Aortic smooth muscle cell (primary cell): ENCODE measurements at places on chromosomes 2 and 18. TPM values are rescaled to one million over a fixed set of nuclear protein-coding genes. Genes with fewer than 3 reads are reported as not detected.

The FBLN7 gene
- 4.4 and 8.0 TPM in 2 replicates for total RNA-seq

The GAL3ST2 gene
- not detected in 2 replicates for total RNA-seq

The C2orf80 gene
- not detected in 2 replicates for total RNA-seq

The SP9 gene
- not detected in 2 replicates for total RNA-seq

The NMS gene
- total RNA-seq, result not detected in 2 replicates

The SLC30A3 gene
- total RNA-seq, result 0.19 TPM in 1 of 2 replicates, not detected in the other

The MARCHF4 gene
- total RNA-seq, result 2.1 and 4.5 TPM in 2 replicates

The UGT1A6 gene
- not detected in 2 replicates for total RNA-seq

The PPM1B gene
- 39.9 and 58.6 TPM in 2 replicates for total RNA-seq

The CHRNG gene
- not detected in 2 replicates for total RNA-seq

The DYSF gene
- total RNA-seq, result 4.4 and 5.5 TPM in 2 replicates

The CHST9 gene
- not detected in 2 replicates for total RNA-seq

The CYP27C1 gene
- total RNA-seq, result not detected in 2 replicates

The DPP10 gene
- not detected in 2 replicates for total RNA-seq

The ADD2 gene
- under 0.01 and 0.06 TPM in 2 replicates for total RNA-seq

The FRZB gene
- total RNA-seq, result 0.66 and 1.3 TPM in 2 replicates

The SIGLEC15 gene
- 1.1 and 1.5 TPM in 2 replicates for total RNA-seq

The PJVK gene
- total RNA-seq, result 1.2 and 1.5 TPM in 2 replicates

The GALR1 gene
- not detected in 2 replicates for total RNA-seq

The RGPD8 gene
- total RNA-seq, result 12.9 and 23.5 TPM in 2 replicates

The DSC3 gene
- total RNA-seq, result under 0.01 and 0.12 TPM in 2 replicates

The CAVIN2 gene
- total RNA-seq, result 5.8 and 17.4 TPM in 2 replicates

The NPHP1 gene
- total RNA-seq, result 6.9 and 9.0 TPM in 2 replicates

The VWA3B gene
- total RNA-seq, result not detected in 2 replicates

The PARD3B gene
- total RNA-seq, result 6.2 and 9.6 TPM in 2 replicates

The PLCD4 gene
- 2.1 and 4.0 TPM in 2 replicates for total RNA-seq

The KCNG2 gene
- not detected in 2 replicates for total RNA-seq

The CDH19 gene
- total RNA-seq, result 1.2 and 1.7 TPM in 2 replicates

The TMEM131 gene
- total RNA-seq, result 27.1 and 32.4 TPM in 2 replicates

The SH3RF3 gene
- 4.9 and 6.3 TPM in 2 replicates for total RNA-seq

The UBE2F gene
- 34.6 and 44.5 TPM in 2 replicates for total RNA-seq

The ARL4C gene
- total RNA-seq, result 153 and 163 TPM in 2 replicates
